ENCODE measurements at places on chromosomes 11 and 22. TPM values are rescaled to one million over a fixed set of nuclear protein-coding genes. Genes with fewer than 3 reads are reported as not detected.

The CCDC116 gene
- polyA plus RNA-seq, result not detected

- no peak for DNase-seq
- H3K4me1 ChIP-seq, result peaks cover 22% of the 10 kb centered on the region
- H3K36me3 ChIP-seq, result no peaks in the 10 kb centered on the region
- H3K27ac ChIP-seq, result no peak overlapping the region
- H3K27me3 ChIP-seq, result no peaks in the 10 kb centered on the region
These were observed 28.7 kb downstream of the DDIAS start for GRCh38 chr11:82930229-82930628.

The MMP8 gene
- polyA plus RNA-seq, result not detected

The SOX10 gene
- polyA plus RNA-seq, result not detected

The ANKK1 gene
- polyA plus RNA-seq, result 0.08 TPM

All from CD8-positive, alpha-beta memory T cell (primary cell).